ENCODE measurements at places on chromosomes 16 and 17.

GRCh38 chr16:69542974-69543373 is 22.8 kb upstream of the NFAT5 start:
- DNase-seq, result no peak

DNA sequence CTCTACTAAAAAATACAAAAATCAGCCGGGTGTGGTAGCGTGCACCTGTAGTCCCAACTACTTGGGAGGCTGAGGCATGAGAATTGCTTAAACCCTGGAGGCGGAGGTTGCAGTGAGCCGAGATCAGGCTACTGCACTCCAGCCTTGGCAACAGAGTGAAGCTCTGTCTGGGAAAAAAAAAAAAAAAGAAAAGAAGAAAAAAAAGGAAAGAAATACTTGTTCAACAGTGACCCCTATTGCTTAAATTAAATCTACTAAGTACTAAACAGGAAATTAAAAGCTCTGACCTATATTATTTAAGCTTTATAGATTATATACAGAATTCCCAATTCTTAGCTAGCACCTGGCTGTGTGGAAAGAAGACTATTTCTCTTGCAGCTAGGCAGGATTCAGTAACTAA is 48.9 kb downstream of the FBXL20 start:
- DNase-seq, result no peak

GRCh38 chr17:81210868-81211267 is 11.9 kb downstream of the CEP131 start:
- DNase-seq, result no peak

DNA sequence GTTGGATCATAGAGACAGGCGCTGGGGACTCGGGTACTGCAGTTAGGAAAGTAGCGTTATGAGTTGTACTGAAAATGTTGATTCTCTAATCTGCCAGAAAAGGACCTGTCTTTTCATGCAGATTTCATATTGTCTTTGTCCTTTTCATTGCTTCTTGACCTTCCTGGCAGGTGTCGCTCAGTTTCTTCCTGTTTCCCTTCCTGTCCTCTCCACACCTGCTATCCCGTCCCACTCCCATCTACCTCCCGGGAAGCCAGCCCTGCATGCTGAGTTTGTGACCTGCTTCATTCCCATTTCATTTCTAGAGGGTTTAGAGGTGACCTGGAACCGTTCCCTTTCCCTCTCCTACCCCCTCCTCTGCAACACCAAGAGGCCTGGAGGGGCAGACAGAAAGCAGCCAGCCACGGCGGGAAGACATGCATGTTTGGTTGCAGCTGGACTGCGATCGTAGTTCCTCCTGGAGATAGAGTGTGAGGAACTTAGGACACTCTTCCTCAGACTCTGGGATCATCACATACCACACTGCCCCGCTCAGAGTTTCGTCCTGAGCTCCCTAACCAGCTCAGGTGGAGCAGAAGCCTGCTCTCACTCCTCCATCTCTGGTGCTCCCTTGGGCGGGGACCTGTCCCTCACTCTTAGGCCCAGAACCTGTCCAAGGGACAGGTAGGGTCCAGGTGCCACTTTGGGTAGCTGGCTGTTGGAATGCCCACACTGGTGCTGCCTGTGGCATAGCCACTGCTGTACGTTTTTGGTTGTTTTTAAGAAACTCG is 23.9 kb upstream of the ARHGAP23 start:
- DNase-seq, result no peak

DNA sequence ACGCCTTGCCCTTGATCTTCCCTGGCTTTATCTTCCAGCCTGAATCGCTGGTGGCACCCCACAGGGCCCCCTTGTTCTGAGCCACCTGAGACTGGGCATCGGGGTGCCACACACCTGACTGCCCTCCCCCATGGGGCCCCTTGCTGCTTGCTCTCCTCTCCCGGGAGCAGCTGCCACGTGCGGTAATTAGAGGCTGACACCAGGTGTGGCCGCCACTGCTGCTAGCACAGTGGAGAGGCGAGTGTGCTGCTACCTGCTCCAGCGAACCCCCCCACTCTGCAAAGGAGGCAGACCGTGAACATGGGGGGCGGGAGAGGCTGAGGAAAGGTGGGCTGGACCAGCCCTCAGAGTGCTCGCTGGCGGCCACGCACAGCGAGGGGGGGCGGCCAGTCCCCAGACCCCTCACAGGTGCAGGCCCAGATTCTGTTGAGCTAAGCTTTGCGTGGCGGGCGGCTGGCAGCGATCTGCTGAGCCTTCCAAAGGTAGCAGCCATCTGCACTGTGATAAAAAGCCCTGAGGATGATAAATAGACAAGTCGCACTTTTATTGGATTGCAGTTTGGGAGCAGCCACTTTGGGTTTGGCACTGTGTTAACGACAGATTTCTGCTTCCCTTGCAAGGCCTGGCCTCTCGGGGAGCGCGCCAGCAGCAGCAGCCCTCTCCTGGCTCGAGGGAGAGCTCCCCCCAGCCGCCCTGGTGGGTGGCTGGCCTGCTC is 167.9 kb upstream of the GSE1 start:
- DNase-seq, result no peak

DNA sequence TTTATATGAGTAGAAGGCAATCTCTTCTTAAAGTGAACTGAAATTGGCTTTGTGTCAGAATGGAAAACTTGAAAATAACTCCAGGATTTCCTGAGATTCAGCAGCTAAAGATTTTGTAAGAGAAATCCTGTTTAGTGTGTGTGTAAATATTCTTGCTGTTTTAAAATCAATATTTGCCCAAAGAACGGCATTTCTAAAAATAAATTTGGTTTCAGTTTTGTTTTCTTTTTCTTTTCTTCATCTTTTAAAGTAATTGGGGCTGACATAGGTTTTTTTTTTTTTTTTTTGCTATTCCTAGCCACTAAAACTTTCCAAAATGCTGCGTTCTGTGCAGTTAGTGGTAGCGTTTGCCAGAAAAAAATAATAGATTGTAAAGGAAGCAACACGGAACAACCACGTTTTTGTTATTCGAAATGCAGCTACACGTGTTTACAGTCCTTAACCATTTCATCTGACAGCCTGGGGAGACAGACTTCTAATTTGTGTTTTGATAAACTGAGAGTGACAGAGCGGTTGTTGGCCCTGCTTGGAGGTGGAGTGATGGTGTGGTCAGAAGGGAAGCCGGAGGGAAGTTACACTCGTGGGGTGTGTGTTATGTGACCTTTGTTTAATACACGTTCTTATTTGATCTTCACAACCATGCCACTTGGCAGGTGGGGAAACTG is 21.6 kb upstream of the SMPD3 start:
- DNase-seq, result no peak

GRCh38 chr17:12605222-12605621 is 60.5 kb upstream of the MYOCD start:
- DNase-seq, result no peak

DNA sequence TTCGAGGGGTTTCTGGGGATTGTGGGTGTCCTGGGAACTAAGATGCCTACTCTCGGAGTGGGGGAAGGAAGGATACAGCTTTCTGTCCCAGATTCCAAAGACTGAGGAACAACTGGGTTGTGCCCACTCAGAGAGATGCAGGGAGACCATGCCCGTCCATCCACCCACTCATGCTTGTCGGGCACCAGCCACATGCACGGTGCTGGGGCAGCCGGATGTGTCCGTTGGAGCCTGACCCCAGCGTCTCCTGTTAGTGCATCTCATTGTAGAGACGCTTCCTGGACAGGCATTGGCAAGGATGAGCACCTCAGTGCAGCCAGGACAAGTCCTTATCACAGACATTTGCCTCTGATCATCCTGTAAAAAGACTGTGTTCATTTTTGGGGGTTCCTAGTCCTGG is 58.1 kb downstream of the METRNL start:
- no peak for DNase-seq

- no peak for DNase-seq
These were observed 18.8 kb downstream of the POLR3E start for GRCh38 chr16:22315979-22316378.

GRCh38 chr17:64491034-64491860 is 5.6 kb downstream of the POLG2 start:
- no peak for DNase-seq

GRCh38 chr16:59950431-59950830 is 1216.3 kb upstream of the GOT2 start:
- DNase-seq, result no peak

GRCh38 chr16:4415538-4416199 is 727 bp downstream of the CORO7 start:
- DNase-seq, result peak; percentile 45

DNA sequence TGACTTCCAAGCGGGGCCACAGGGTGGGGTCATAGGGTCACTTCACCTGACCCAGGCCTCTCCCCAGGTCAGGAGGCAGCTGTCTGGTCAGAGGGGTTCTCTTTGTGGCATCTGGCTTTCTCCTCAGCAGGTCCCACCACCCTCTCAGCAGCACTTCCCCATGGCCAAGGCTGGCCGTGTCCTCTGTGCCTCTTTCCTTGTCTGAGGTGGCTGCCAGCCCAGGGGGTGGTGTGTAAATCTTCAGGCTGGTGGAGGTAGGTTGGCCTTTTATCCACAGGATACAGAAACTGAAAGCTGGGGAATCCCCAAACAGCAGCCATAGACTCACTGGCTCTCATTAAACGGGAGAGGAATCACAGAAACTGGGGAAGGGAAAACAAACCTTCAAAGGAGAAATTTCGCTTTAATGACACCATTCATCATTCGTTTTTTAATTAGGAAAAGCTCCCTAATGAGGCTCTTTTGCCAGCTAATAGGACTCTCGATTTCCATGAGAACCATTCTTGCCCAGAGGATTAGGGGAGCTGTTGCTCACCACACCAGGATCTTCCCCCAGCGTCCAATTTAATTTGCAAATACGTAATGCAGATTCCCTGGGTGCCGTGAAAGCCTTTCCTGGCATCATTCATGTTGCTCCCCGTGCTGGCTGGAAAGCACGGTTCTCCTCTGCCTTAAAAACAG is 18.0 kb downstream of the C17orf75 start:
- DNase-seq, result peak; percentile 52

DNA sequence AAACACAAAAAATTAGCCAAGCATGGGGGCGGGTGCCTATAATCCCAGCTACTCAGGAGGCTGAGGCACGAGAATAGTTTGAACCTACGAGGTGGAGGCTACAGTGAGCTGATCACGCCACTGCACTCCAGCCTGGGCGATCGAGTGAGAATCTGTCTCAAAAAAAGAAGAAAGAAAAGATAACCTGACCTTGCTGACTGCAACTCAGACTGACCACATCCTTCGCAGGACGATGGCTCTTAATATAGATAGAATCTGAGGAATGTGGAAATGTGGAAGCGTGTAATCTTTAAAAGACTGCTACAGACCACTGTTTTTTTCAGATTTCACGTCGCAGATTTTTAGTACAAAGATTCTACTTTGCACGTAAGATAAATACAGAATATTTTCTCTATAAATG is 37.8 kb downstream of the KLHDC4 start:
- DNase-seq, result no peak

DNA sequence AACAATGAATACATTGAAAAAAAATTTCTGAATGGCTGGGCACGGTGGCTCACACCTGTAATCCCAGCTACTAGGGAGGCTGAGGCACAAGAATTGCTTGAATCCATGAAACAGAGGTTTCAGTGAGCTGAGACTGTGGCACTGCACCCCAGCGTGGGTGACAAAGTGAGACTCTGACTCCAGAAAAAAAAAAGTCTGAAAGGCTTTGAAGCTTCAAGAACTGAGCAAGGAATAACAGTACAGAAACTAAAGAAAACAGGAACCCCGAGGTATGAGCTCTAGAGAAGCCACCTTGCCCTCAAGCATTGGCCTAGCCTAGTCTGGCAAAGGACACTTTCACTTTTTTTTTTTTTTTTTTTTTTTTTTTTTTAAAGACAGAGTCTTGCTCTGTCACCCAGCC is 45.0 kb downstream of the TEX2 start:
- DNase-seq, result no peak

GRCh38 chr16:49575346-49576172 is 202.0 kb downstream of the C16orf78 start:
- no peak for DNase-seq

Measured in AG08396 (cell line).